ENCODE measurements at places on chromosomes 4 and X. TPM values are rescaled to one million over a fixed set of nuclear protein-coding genes. Genes with fewer than 3 reads are reported as not detected.

The MXD4 gene
- 27.3 TPM for total RNA-seq

The GLRA2 gene
- total RNA-seq, result 1.6 TPM

The DDX60 gene
- 42.3 TPM for total RNA-seq

The OPHN1 gene
- total RNA-seq, result 19.6 TPM

The KCNIP4 gene
- total RNA-seq, result 23.5 TPM

The MAB21L2 gene
- total RNA-seq, result 1.5 TPM

- no peak for DNase-seq
These were observed 34.6 kb downstream of the MAP9 start for GRCh38 chr4:155342142-155342541.

DNA sequence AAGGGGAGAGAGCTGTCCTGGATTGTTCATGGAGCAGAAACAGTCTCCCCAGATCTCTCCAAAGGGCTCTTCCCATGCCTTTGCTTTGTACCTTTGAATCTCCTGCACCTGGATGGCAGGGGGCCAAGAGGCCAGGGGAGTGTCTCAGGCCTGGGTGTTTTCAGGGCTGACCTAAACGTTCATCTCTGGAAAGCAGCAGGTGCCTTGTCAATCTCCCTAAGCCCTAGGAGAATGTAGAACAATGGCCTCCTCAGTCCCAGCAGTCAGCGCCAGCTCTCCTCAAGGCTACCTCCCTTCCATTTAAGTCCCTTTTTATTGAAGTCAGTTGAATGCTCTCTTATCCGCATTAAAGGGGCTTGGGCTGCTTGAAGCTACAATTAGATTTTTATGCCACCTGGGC is 31.2 kb upstream of the NSUN7 start:
- no peak for DNase-seq

DNA sequence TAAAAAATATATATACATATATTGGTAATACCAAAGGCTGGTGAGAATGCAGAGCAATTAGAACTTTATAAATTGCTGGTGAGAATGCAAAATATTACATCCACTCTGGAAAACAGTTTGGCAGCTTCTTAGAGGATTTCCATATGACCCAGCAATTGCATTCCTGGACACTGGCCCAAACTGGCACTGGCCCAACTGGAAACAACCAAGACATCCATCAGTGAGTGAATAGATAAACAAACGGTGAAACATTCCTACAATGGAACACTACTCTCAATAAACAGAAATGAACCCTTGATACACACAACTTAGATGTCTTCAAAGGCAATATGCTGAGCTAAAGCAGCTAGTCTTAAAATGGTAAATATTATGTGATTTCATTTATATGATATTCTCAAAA is 524.2 kb downstream of the IQCM start:
- DNase-seq, result no peak

DNA sequence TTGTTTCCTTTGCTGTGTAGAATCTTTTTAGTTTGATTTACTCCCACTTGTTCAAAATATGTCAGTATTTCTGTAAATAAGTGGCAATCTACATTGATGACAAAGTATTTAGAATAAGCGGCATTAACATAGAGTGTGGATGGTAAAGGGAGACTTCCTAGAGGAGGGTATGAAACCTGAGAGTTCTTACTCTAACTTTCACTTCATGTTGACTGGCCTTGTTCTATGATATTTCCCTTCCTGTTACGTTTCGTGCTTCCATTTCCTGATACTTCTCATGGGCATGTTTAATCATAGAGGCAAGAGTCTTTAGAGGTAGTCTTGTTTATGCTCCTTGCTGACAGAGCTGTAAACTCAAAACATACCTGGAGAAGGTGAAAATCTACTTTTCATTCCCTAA is 408.9 kb downstream of the GLUD2 start:
- no peak for DNase-seq

DNA sequence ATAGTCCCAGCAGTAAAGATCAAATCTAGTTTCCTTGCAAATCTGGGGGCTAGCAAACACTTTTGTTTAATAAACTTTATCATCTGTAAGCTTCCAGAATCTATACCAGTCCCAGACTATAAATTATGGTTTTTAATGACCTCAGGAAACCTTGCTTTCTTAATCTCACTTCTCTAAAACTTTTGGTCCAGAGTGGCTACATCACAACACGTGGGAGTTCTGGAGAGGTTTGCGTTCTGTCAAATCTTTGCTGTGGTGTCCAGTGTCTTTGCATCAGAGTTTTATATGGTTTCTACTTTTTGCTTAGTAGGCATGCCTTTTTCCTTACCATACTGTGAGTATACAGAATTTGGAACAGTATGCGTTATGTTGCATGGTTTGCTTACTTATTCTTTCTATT is 193.9 kb downstream of the ANK2 start:
- DNase-seq, result no peak

DNA sequence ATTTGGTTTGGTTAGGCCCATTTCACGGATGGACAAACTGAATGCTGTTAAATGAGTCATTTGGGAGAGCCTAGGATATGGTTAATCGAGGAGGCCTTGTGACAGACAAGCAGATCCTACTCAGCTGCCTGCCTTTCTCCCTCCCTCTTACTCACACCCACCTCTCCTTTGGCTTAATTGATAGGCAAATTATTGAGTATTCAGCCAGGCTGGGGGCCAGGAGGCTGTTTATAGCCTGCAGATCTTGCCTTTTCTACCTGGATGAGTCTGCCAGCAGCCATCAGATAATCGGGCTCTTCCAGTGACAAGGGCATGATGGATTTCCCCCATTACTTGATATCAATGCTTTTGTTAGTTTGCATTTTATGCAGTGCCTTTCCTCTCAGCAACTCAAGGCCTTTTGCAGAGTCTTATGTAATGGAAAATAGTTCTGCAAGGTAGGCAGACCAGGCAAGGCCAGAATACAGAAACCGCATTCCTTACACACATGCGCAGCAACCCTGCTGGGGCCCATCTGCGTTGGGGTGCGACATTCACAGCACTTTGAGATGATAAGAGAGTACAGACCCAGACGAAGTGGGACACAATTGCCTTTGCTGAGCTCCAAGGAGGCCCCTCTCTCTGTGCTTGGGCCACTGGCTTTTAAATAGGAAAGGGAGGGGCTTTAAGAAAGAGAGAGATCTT is 96.2 kb upstream of the ATP6AP2 start:
- no peak for DNase-seq

- no peak for DNase-seq
These were observed 169.0 kb upstream of the MBNL3 start for GRCh38 chrX:132657876-132658275.

DNA sequence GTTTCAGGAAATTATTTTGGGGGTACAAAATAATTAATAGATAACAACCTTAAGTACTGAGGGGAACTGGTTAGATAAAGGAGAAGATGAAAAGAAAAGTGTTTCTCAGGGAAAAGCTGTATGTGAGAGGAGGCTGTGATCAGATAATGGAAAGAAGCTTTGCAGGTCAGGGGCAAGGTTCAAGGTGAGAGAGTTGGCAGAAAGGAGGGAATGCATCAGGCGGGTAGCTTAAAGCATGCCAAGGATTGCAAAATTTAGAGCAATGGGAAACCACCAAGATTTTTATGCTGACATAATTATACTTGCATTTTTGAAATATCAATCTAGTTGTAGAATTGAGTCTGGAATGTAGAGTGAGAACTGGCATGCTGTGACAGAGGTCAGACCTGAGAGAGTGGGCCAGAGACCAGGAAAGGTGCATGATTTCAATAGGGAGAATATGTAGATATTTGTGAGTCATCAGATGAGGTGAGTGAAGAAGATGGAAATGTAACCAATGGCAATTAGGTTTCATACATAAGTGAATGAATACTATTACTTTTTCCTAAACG is 508.7 kb downstream of the TRIML1 start:
- DNase-seq, result no peak

- DNase-seq, result no peak
These were observed 232.7 kb upstream of the GATB start for GRCh38 chr4:151993521-151993920.

GRCh38 chrX:43165343-43165920 is 387.5 kb upstream of the PPP1R2C start:
- DNase-seq, result no peak

DNA sequence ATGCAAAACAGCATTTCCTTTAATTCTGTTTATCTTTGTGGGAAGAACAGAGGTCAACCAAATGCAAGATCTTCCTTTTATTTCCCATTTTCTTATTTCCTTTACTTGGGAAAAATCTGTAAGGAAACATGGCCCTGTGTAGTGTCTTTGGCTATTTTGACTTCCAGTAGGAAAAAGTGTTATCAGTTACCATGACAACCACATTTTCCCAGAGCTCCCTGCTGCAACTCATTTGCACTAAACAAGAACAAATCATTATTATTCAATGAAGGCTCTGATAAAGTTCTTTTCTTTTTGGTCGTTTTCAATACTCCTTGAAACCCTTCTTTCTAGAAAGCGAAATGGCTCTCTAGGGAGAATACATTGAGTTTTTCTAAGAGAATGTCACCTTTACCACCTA is 117.2 kb upstream of the DDX53 start:
- DNase-seq, result no peak

DNA sequence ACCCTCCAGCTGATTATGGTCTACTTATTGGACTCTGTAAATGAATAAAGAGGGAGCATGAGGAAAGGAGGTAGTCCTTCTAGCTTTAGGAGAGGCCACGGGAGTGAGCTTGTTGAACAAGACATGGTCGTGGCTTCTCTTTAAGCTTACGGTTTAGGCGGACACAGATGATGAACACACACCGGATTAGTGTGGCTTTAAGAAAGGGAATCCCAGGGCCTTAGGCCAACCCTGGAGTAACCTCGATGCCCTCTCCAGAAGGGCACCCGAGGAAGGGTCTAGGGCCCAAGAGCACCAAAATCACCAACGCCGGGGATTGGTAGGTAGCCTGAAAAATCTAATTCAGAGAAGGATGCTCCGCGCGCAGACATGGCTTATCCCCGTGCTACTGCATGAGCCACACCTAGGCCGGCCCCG is 39.4 kb downstream of the ERVMER34-1 start:
- DNase-seq, result no peak

DNA sequence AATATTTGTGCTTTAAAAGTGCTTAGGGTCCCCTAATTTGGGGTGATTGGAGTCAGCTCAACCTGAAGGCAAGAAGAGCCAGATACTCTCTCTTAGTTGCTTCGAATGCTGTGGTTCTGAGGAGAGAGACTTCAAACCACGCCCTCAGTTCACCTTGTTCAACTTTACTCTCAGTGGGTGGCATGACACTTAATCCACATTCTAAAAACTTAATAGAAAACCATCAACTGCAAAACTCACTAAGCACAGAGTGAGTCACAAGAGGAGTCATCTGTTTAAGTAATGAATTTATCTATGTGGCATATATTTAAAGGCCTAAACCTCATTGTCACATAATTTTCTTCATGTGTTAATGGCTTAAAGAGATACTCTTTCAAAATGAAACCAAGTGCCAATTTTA is 99.5 kb upstream of the SLC4A4 start:
- no peak for DNase-seq

DNA sequence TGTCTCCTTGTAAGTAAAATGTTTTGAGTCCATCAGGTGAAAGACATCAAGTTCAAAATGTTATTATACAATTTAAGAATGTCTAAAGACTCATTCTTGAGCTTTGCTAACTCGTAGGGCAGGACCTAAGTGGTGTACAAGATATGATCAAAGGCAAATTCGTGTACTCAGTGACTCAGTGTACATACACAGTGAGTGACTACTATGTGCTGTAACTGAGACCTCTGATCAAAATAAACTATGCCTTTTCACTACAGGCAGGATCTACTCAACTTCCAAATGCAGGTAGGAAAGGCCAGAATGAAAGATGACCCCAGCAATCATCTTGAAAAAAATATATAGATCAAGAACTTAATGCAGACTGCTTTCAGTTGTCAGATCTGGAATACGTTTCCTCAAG is 49.9 kb downstream of the ADGRG2 start:
- DNase-seq, result no peak

DNA sequence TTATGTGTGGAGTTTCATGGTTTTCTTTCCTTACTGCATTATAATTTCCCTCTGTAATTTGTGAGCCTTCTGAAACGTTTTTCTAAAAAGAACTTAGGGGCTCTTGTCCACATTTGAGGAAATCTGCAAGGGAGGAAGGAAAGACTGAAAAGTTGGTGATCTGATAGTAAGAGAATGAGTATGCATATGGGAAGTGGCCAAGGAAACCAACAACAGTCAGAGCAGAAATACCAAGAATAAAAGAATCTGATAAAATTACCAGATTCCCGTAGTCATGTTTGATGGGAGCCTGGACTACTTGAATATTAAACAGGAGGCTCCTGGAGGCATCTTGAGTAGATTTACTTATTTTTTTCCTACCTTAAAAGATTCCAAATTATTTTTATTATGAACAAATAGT is 50.1 kb downstream of the MEPE start:
- no peak for DNase-seq

DNA sequence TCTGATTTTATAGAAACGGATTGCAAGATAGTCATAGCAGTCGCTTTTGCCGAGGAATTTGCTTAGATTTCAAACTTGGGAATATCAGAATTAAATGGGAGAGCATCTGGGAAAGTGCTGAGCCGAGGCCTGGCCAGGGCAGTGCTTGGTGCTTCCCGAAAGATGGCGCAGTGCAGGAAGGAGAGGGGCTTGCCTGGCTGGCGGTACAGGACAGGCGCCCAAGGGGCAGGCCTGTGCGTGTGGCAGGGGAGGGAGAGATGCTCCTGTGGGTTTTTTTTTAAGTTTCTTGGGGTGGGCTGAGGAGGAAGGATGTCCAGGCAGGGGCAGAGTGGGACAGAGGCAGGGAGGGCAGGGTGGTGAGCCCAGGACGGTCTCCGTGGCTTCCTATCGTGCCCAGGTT is 241.1 kb downstream of the AFAP1 start:
- DNase-seq, result no peak

DNA sequence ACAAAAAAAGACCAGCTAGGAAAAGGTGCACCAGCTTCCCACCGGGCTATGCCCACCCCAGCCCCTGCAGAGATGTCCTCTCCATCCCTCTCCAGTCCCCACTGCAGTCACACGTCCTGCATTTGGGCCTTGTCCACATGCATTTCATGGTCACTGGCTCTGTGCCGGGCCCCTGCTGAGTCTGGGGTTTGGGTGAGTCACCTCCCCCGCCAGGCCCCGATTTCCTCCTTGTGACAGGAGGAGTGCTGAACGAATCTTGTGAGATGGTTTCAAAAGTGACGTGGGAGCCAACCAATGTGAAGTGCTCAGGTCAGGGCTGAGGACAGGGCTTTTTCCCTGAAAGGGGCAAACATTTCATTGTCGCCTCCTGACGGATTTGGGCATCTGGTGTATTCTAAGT is 7.1 kb downstream of the CPZ start:
- DNase-seq, result no peak

- no peak for DNase-seq
These were observed 27.3 kb downstream of the BBS12 start for GRCh38 chr4:122759639-122760310.

All from urinary bladder (tissue), 4 donors.